ENCODE measurements at places on chromosomes 7 and 10.

GRCh38 chr10:91557651-91558111 is 75.2 kb downstream of the PPP1R3C start:
- no peak for DNase-seq

GRCh38 chr10:24518981-24519597 is 204.6 kb downstream of the ARHGAP21 start:
- peak; percentile 23 for DNase-seq

DNA sequence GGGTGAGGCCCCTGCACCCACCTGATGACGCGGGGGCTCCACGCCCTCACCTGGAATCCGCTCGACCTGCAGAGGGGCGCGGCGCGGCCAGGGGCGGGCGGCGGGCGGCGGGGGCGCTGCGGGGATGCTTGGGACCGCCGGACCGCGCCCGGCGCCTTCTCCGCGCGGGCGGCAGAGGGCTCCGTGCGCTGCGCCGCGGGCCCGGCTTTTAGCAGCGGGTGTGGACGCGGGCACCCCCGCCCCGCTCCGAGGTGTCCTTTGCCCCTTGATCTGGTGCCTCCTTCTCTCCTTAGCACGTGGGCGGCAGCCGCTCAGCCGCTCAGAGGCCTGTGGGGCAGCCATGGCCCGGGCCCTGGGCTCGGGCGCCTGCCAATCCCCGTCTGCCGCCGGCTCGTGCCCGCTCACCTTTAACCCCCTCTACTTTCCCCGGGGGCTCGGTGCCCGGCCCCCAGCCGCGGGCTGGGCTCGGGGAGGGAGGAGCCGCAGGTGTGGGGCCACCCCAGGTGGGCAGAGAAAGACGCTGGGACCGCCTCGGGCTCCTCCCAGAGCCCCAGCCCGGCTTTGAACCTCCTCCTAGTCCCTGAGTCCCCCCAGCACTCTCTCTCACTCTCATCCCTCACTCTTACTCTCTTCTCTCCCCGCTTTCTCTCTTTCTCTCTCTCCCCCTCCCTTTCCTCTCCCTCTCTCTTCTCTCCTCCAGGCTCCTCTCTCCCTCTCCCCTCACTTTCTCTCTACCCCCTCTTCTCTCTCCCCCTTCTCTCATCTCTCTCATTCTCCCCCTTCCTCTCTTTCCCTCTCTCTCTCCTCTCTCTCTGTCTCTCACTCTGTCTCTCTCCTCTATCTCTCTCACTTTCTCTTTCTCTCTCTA is 19.7 kb upstream of the VPS37D start:
- DNase-seq = peak; percentile 43

DNA sequence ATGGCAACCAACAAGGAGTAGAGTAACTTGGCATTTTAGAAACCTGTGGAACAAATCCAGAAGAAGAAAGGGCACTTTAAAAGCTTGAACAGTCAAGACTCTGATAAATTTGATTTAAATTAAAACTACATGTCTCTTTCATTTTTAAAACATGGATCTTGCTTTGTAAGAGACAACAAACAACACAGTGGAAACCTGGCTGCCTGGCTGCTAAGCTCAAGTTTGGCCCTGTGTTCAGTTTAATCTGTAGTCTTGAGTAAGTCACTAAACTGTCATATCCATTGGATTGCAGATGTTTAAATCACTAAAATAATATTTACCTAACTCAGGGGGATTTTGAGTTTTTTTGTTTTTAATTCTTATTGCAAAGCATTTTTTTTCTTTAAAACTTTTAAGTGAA is 374.9 kb upstream of the SEMA3D start:
- no peak for DNase-seq

DNA sequence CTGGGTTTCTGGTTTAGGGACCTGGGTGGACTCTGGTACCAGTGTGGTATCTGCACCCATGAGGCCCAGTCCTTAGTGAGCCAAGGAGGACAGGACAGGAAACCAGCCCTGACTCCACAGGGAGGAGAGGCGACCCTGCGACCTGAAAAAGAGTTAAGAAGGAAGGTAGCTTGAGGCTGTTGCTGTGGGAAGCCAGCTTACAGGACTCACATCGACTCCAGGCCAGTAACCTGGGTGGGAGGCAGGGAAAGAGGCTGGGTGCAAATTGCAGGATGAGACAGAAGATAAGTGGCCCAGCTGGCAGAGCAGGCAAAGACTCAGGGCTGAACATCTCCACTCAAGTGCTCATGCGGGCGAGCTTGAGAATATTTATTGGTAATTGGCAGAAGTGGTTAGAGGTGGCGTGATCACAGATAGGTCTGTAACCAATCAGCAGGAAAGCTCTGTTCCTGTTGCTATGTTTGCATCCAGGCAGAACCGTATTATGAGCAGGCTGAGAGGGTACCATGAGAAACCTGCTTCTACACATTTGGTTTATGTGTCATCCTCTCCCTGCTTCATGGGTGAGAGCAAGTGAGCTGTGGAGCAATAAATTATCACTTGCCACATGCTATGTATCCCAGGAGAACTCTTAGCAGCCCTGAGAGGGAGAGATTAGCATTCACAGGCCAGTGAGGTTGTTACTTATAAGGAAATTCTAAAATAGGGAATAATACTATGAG is 11.0 kb downstream of the TLL2 start:
- DNase-seq = no peak

DNA sequence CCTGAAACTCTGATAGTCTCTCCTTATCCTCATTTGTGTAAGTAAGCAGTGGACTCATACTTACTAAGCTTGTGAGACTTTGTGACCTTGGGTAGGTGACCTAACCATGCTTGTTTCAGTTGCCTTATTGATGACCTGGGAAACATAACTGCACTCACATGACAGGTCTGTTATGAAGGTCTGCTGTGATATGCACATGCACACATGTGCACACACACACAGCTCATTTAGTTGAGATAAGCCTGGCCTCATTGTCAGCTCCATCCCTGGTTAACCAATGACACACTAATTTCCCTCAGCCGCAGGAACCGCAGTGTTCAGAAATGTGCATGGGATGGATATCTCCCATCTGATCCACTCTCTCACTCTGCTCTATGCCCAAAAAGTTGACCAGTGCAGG is 177.2 kb downstream of the GPAM start:
- no peak for DNase-seq

GRCh38 chr7:100642534-100642907 is 1.2 kb upstream of the TFR2 start:
- DNase-seq = peak; percentile 80

- DNase-seq = no peak
These were observed 19.9 kb upstream of the GPR141 start for GRCh38 chr7:37663693-37664092.

DNA sequence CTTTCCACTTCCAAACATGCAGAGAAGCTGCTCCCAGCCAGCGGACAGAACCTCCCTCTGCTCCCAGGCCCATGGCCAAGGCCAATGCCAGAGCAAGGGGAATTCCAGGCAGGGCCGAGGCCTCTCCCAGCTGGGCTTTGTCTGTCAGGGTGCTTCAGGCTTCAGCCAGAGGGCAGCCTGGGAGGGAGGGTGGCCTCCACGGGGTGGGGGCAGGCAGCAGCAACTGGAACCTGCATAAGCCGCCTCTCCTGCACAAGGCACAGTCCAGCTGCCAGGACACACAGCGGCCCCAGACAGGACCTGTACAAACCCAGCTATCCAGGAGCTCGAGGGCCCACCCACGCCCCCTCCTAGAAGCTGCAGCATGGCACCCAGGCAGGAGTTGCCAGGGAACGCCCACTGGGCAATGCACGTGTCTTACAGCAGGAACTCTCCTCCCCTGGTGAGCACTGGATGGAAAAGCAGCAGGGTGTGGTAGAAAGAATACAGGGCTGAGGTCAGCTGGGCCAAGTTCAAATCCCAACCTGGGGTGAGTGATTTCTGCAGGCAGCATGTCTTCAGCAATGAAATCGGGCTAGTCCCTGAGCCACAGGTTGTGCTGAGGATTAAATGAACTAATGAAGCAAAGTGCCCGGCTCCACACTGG is 7.6 kb downstream of the FAM53B start:
- DNase-seq = no peak

DNA sequence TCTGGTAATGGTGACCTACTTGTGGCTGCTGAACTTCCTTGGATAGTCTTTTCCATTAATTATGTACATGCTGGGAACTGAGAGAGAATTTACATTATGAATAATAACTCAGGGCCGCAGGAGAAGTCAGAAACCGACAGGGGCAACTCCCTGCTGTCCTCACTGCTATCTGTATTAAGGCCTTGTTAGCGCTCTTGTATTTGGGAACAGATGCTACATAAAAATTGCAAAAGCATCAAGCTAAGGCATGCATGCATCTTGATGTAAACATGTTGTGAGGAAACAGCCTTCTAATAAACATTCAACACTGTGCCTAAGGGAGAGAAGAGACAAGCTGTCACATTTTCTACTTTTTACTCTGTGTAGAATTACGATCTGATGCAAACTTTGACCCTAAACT is 158.4 kb downstream of the PARD3 start:
- no peak for DNase-seq

DNA sequence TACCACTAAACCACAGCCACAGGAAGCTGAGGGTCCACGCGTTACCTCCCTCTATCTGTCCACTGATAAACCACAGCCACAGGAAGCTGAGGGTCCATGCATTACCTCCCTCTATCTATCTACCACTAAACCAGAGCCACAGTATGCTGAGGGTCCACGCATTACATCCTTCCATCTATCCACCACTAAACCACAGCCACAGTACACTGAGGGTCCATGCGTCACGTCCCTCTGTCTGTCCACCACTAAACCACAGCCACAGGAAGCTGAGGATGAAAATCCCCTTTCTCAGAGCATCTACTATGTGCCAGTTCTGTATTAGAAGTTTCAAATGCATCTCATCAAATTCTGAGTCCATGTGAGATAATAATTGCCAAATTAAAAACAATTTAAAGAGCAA is 589.3 kb downstream of the DNAJB6 start:
- DNase-seq = no peak

DNA sequence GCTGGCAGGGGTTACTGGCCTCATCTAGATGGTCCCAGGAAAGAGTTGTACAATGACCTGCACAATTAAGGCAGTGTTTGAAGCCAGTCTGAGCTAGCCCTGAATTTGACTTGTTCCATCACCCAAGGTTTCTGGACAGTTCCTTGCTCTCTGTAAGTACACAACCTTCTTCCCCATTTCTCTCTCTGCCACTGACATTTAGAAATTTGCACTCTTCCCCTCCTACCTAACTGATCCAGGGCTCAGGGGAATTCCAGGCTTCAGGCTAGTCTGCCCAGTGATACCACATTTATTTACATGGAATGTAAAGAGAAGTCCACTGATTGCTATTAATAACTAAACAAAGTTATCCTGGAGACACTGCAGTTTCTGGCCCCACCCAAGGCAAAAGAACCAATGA is 139.0 kb upstream of the GPR26 start:
- DNase-seq = no peak

All from GM12891 (cell line).